NCI-H526 treated with DMSO at 0.1 percent for 48 hours (cell line): ENCODE measurements at places on chromosomes 12 and 14.

GRCh38 chr12:7128681-7129286 lies at the start of gene RBP5:
Gene RBP5 (minus strand): TSS chr12:7128889. CDS start chr12:7128775, 114 bp downstream.
- no peak for DNase-seq

DNA sequence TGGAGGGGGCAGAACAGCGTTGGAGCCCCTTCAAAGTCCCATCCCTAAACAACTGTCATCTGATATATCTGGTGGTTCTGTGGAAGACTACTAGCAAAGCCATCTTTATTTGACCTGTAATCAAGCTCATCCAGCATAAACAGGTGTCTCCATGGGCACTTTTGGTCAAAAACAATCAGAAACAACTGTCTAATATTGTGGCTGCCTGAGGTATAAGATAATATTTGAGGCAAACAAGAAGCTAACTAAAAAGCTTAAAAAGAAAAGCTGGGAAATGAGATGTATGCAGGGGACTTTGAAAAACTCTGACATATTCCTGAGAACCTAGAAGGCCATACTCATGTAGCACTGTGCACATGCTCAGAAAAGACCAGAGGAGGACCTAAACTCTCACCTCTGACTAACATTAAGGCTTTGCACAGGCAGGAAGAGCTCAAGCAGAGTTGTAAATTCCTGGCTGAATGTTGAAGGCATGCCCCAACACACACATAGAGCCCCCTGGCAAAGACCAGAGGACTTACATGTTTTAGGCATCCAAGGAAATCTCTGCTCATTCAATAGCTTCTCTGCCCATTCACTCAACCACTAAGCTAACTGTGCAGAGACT lies 27.2 kb upstream of the AP4S1 start:
- no peak for DNase-seq

- peak; percentile 58 for DNase-seq
These were observed 2.6 kb upstream of the WNK1 start for GRCh38 chr12:749751-750270.

- no peak for DNase-seq
These were observed 33.7 kb upstream of the SELPLG start for GRCh38 chr12:108667349-108667748.

DNA sequence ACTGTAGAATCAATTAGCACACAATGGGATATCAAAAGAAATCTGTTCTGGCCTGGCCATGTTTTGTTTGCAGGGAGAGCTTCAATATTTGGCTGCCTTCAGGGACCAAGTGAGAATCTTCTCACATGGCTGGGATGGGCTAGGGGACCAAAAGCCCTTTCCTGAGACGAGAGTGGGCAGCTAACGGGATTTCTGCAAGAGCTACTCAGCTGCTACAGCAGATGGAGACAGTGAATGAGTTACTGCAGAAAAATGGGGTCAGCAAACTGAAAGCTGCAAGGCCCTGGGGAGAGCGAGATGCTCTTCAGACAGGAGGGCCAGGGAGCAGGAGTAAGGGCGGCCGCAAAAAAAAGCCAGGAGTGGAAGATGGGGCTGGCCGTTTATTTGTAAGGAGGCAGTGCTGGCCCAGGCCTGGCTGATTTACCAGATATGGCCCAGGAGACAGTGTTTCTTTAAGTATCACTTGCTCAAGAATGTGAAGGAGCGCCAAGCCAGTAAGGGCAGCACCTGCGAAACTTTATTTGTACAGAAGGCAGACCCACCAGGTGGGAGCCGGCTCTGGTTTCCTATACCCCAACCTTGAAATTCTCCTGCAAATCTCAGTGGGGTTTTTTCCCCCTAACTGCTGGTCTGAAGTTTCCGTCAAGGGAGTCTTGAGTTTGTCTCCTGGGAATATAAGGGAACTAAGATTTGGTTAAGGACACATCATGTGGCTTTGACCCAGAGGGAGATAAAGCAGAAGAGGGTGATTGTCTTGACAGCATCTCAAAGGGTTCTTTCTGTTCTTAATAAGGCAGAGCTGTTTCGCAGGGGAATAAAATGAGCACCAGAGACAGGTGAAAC lies 57.8 kb downstream of the SSH1 start:
- DNase-seq: no peak

DNA sequence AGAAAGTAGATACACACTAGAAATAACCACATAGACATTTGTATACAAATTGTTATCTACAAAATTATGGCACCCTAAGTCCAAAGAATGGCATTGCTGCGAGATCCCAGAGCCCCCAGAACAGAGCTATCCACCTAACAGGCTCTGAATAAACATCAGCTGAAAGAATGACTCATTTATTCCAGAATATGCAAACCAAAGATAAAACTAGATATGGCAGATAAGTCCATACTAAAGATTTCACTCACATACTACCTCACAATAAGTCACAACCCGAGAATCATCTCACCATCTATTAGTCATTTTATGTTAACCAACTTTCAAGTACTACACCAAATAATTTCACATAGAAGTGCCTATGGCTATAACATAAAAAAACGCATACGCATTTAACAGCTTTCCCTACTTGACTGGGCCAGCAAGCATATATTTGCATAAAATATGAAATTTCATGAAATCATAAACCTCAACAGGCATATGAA lies 5.6 kb downstream of the CNIH1 start:
- DNase-seq: peak; percentile 97
